EL (cell line): ENCODE measurements at places on chromosomes 11 and 22.

DNA sequence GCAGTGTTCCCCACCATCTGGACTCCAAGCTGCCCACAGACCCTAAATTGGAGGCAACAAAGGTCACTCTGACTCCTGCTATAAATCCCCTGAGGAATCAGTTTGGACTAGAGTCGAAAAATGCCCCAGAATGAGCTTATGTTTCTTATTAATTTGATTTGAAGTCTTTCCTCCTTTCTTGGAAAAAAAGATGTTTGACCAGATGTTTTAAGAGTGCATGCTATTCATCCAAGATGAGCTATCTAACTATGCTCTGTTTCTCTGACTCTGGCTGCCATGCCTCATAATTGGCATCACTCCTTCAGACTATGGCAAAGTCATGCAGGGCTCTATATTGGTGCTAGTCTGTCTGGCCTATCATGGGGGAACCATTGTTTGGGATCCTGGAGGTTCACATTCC lies 174.0 kb downstream of the SPON1 start:
- no peak for DNase-seq

DNA sequence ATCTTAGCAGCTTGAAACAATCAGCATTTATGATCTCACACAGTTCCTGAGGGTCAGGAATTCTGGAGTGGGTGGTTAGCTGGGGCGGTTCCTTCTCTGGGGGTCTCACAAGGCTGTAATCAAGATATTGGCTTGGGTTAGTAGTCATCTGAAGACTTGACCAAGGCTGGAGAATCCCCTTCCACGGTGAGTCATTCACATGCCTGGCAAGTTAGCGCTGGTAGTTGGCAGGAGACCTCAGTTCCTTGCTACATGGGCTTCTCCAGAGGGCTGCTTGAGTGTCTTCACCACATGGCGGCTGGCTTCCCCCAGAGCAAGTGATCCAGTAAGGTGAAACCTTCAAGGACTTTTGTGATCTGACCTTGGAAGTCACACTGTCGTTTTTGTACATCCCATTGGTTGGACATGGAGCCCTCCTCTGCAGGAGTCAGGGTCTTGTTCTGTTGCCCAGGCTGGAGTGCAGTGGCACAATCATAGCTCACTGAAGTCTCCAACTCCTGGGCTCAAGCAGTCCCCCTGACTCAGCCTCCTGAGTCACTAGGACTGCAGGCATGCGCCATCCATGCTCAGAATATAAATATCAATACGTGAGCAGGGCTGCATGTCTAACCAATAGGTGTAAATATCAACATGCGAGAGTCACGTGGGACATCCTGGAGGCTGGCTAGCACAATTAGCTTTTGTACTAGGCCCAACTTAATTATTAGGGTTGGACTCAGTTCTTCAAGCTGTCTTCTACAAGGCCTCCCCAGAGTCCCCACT lies 7.2 kb upstream of the NIPSNAP1 start:
- peak; percentile 94 for DNase-seq

GRCh38 chr22:48779211-48779643 lies 1048.4 kb downstream of the BRD1 start:
- no peak for DNase-seq

DNA sequence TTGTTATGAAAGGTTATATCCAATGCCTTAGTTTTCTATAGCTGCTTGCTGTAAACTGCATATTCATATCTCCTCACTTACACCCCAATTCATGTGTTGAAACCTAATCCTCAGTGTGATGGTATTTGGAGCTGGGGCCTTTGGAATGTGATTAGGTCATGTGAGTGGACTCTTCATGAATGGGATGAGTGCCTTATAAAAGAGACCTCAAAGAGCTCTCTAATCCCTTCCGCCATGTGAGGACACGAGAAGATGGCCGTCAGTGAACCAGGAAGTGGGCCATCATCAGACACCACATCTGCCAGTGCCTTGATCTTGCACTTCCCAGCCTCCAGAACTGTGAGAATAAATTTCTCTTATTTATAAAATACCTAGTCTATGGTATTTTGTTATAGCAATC lies 79.3 kb downstream of the CYP2R1 start:
- DNase-seq = no peak

GRCh38 chr11:8933931-8934330 lies 1.2 kb upstream of the C11orf16 start:
- no peak for DNase-seq

DNA sequence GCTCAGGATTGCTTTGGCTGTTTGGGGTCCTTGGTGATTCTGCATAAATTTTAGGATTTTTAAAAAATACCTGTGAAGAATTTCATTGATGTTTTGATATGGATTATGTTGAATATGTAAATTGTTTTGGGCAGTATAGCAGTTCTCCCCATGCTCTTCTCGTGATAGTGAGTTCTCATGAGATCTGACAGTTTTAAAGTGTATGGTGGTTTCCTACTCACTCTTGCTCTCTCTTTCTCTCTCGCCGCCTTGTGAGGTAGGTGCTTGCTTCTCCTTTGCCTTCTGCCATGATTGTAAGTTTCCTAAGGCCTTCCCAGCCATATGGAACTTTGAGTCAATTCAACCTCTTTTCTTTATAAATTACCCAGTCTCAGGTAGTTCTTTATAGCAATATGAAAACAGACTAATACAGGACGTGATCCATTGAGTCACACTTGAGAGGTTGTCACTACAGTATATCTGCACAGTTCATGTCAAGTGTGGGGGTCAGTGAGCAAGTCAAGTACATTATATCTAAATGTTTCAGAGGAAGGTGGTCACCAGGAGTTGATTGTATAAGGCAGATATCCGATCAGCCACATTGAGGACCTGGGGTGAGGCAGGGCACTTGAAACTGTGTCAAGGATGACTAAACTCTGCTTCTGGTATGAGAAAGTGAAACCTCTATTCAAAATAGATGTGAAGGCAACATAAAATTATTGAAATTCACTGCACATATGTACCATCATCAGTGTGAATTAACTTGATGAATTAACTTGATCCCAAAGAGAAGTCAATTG lies 70.7 kb upstream of the CCDC179 start:
- no peak for DNase-seq

GRCh38 chr22:31173386-31174145 lies 13.6 kb downstream of the RNF185 start:
- DNase-seq = peak; percentile 89

GRCh38 chr11:121801781-121802180 lies 314.2 kb downstream of the BLID start:
- DNase-seq = no peak

GRCh38 chr11:113577356-113578032 lies 102.3 kb upstream of the DRD2 start:
- no peak for DNase-seq

DNA sequence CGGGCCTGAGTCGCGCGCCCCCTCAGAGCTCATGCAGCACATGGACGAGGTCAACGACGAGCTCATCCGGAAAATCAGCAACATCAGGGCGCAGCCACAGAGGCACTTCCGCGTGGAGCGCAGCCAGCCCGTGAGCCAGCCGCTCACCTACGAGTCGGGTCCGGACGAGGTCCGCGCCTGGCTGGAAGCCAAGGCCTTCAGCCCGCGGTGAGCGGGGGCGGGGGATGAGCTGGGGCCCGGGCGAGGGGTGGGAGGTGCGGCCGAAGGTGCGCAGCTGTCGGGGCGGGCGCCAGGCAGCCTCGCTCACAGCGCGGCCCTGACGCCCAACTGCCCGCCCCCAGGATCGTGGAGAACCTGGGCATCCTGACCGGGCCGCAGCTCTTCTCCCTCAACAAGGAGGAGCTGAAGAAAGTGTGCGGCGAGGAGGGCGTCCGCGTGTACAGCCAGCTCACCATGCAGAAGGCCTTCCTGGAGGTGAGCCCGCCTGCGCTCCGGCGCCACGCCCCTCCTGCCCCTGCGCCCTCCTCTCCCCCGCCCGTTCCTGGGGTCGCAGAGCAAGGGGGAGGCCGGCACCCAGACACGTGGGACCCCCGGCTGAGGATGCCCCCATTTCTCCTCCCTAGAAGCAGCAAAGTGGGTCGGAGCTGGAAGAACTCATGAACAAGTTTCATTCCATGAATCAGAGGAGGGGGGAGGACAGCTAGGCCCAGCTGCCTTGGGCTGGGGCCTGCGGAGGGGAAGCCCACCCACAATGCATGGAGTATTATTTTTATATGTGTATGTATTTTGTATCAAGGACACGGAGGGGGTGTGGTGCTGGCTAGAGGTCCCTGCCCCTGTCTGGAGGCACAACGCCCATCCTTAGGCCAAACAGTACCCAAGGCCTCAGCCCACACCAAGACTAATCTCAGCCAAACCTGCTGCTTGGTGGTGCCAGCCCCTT lies 20.5 kb downstream of the EPS8L2 start:
- no peak for DNase-seq
